Testis (tissue), 5 donors: ENCODE measurements at places on chromosomes 16 and 17. TPM values are rescaled to one million over a fixed set of nuclear protein-coding genes. Genes with fewer than 3 reads are reported as not detected.

GRCh38 chr16:70677499-70678120 lies 8.2 kb downstream of the MTSS2 start:
- no peaks in the 10 kb centered on the region for H3K27me3 ChIP-seq
- H3K36me3 ChIP-seq, result no peaks in the 10 kb centered on the region
- no peak for DNase-seq
- no peak overlapping the region for H3K27ac ChIP-seq

GRCh38 chr17:75610103-75610984 lies 22.7 kb downstream of the MYO15B start:
- no peak overlapping the region for H3K27ac ChIP-seq
- DNase-seq, result no peak
- no peaks in the 10 kb centered on the region for H3K36me3 ChIP-seq
- H3K4me1 ChIP-seq, result no peaks in the 10 kb centered on the region

GRCh38 chr16:3046641-3047386 lies 453 bp downstream of the MMP25 start:
- H3K36me3 ChIP-seq, result no peaks in the 10 kb centered on the region
- peaks cover 14% of the 10 kb centered on the region for H3K4me1 ChIP-seq
- no peak overlapping the region for H3K4me3 ChIP-seq
- H3K27ac ChIP-seq, result no peak overlapping the region

DNA sequence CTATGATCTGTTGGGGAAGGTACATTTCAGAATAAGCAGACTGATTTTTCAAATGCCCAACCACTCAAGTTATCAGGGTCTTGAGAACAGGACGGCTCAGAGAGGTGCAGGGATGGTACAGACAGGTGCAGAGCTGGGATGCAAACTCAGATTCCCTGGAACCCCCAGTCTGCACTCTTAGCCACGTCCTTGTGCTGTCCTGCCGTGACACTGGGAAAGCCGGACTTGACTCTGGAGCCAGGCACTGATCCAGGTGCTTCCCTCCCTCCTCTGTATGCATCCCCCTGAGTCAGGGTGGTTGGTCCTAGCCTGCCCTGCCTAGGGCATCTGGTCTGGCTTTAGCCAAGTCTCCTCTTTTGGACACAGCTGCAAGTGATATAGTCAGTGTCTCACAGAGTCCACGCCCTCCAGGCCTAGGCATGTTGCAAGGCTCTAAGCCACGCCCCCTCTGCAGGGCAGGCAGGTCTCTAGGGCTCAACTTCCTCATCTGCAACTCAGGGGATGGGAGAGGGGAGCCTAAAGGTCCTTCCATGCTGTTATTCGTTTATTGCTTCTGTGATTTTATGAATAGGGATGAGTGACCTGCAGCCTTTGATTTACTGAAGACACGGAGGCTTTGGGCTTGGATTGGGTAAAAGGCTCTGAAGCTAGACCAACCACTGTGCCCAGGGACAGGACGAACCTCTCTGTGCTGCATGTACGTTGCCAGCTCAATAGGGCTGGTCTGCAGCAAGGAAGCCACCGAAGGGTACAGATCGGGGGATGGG lies 97.3 kb downstream of the SDK2 start:
- no peak overlapping the region for H3K4me3 ChIP-seq
- no peak overlapping the region for H3K27ac ChIP-seq
- no peaks in the 10 kb centered on the region for H3K27me3 ChIP-seq
- H3K4me1 ChIP-seq, result peaks cover 19% of the 10 kb centered on the region
- H3K36me3 ChIP-seq, result no peaks in the 10 kb centered on the region

Gene HEATR9
- 28.3 TPM for polyA plus RNA-seq

Gene CACNG1
- polyA plus RNA-seq, result 0.69 TPM

Gene HOXB8
- polyA plus RNA-seq, result 1.2 TPM

GRCh38 chr17:63419949-63420867 lies 25.9 kb downstream of the CYB561 start:
- no peaks in the 10 kb centered on the region for H3K27me3 ChIP-seq
- peak; percentile 14 for DNase-seq
- H3K27ac ChIP-seq, result no peak overlapping the region
- H3K4me1 ChIP-seq, result no peaks in the 10 kb centered on the region
- no peak overlapping the region for H3K4me3 ChIP-seq

DNA sequence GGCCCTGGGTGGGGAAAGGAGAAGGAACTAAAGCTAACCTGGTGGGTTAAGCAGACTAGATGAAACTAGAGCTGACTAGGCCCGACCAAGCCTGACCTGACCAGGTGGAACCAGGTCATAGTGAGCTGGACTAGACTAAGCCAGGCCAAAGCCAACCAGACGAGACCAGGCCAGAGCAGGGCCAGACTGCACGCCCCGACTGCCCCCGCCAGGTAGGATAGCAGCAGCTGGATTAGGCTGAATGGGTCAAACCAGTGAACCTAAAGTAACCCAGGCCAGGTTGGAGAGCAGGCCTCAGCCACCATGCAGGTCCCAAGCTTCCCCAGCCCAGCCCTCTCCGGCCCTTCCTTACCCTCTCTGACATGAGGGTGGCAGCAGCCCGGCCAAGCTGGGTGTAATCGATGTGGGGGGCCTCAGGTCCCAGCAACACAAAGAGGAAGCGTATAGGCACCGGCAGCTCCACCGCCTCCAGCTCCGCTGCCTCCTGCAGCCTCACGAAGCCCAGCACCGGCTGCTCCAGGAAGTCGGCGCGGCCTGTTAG lies 9.1 kb downstream of the SLC4A1 start:
- H3K27me3 ChIP-seq, result no peaks in the 10 kb centered on the region
- H3K4me1 ChIP-seq, result no peaks in the 10 kb centered on the region
- no peak for DNase-seq

Gene TTLL6
- polyA plus RNA-seq, result 70.9 TPM

DNA sequence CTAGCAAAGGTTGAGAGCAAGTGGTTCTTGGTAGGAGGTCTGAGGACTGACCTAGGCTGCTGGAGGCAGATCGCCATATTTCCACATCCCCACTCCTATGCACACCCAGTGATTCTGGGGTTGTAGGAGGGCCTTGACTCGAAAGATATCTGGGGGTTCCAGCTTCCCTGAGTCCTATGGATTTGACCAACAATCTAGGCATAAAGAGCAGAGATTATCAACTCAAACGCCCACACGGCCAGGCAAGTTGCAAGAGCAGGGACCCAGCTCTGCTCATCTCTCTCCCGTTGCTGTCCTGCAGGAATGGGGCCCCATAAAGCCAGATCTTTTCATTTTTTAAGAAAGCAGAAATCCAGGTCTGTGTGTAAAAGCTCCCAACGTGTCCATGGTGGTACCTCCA lies 94.6 kb downstream of the SOCS1 start:
- peaks cover 14% of the 10 kb centered on the region for H3K4me1 ChIP-seq
- H3K4me3 ChIP-seq, result no peak overlapping the region
- no peaks in the 10 kb centered on the region for H3K36me3 ChIP-seq
- no peaks in the 10 kb centered on the region for H3K27me3 ChIP-seq

GRCh38 chr17:81854974-81855774 lies 5.2 kb downstream of the P4HB start:
- H3K27ac ChIP-seq, result no peak overlapping the region
- H3K4me3 ChIP-seq, result no peak overlapping the region
- peaks cover 12% of the 10 kb centered on the region for H3K4me1 ChIP-seq

GRCh38 chr16:28237754-28238357 lies 26.1 kb upstream of the XPO6 start:
- DNase-seq, result no peak
- H3K36me3 ChIP-seq, result no peaks in the 10 kb centered on the region
- no peak overlapping the region for H3K4me3 ChIP-seq
- no peaks in the 10 kb centered on the region for H3K4me1 ChIP-seq
- H3K27me3 ChIP-seq, result no peaks in the 10 kb centered on the region
